ENCODE measurements at places on chromosomes 3 and 15. TPM values are rescaled to one million over a fixed set of nuclear protein-coding genes. Genes with fewer than 3 reads are reported as not detected.

The COL6A6 gene
- polyA plus RNA-seq = 0.26 TPM

The CD200 gene
- polyA plus RNA-seq = 4.5 TPM

The NEK11 gene
- 1.3 TPM for polyA plus RNA-seq

DNA sequence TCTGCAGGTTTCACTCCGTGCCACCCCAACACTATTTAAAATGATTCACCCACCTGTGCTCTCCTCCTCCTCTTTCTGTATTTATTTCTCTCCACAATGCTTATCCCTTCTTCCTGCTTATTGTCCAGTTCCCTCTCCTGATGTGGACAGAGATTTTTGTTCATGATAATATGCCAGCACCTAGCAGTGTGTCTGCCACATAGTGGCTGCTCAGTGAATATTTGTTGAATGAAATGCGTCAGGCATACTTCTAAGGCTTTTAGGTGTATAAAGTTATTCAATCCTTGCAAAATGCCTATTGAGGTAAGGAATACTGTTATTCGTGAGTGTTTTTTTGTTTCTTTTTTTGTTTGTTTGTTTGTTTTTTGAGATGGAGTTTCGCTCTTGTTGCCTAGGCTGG is 67.5 kb upstream of the MME start:
- H3K27ac ChIP-seq = no peak overlapping the region
- H3K4me1 ChIP-seq = no peaks in the 10 kb centered on the region
- H3K27me3 ChIP-seq = no peaks in the 10 kb centered on the region
- no peaks in the 10 kb centered on the region for H3K36me3 ChIP-seq
- DNase-seq = no peak

GRCh38 chr3:150697646-150698045 is 6.1 kb downstream of the ERICH6 start:
- H3K27ac ChIP-seq = no peak overlapping the region
- H3K4me3 ChIP-seq = no peak overlapping the region
- H3K27me3 ChIP-seq = no peaks in the 10 kb centered on the region
- no peak for DNase-seq
- no peaks in the 10 kb centered on the region for H3K36me3 ChIP-seq

- no peaks in the 10 kb centered on the region for H3K36me3 ChIP-seq
- H3K4me1 ChIP-seq = no peaks in the 10 kb centered on the region
- no peak overlapping the region for H3K27ac ChIP-seq
Measured at GRCh38 chr3:88180398-88180999, 30.7 kb downstream of the C3orf38 start.

GRCh38 chr3:181633556-181633955 is 78.2 kb upstream of the SOX2 start:
- no peak for DNase-seq
- no peak overlapping the region for H3K27ac ChIP-seq
- H3K27me3 ChIP-seq = no peaks in the 10 kb centered on the region
- no peak overlapping the region for H3K4me3 ChIP-seq

- no peak overlapping the region for H3K27ac ChIP-seq
- no peak for DNase-seq
- peaks cover 9% of the 10 kb centered on the region for H3K4me1 ChIP-seq
- no peaks in the 10 kb centered on the region for H3K27me3 ChIP-seq
- no peaks in the 10 kb centered on the region for H3K36me3 ChIP-seq
- no peak overlapping the region for H3K4me3 ChIP-seq
Measured at GRCh38 chr15:25740383-25741255, 122.5 kb downstream of the ATP10A start.

GRCh38 chr15:62706317-62706716 is 336.2 kb upstream of the TPM1 start:
- no peak overlapping the region for H3K4me3 ChIP-seq
- H3K36me3 ChIP-seq = no peaks in the 10 kb centered on the region
- no peak overlapping the region for H3K27ac ChIP-seq
- H3K4me1 ChIP-seq = no peaks in the 10 kb centered on the region
- DNase-seq = no peak
- no peaks in the 10 kb centered on the region for H3K27me3 ChIP-seq

- no peaks in the 10 kb centered on the region for H3K36me3 ChIP-seq
- no peaks in the 10 kb centered on the region for H3K27me3 ChIP-seq
- H3K4me1 ChIP-seq = no peaks in the 10 kb centered on the region
- no peak overlapping the region for H3K27ac ChIP-seq
- H3K4me3 ChIP-seq = no peak overlapping the region
Measured at GRCh38 chr3:99674086-99674789, 35.8 kb downstream of the COL8A1 start.
